Activated CD8-positive, alpha-beta T cell treated with anti-CD3 and anti-CD28 coated beads for 36 hours (primary cell): ENCODE measurements at places on chromosomes 7 and 10. TPM values are rescaled to one million over a fixed set of nuclear protein-coding genes. Genes with fewer than 3 reads are reported as not detected.

DNA sequence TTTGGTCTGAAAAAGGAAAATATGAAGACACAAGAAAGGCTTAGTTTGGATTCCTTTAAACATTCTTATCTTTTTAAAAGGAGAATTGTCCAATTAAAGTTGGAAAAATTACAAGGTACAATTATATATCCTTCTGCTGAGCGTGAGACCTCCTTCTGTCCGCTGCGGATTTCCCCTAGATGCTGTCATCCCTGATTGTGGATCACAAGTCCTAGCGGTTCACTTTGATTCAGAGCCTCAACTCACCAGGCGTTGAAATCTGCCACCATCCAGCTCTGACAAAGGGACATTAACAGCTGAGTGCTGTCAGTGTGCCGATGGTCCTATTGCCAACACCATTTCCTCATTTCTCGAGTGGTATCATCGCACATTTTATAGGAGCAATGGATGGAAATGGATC is 73.1 kb upstream of the PTER start:
- no peaks in the 10 kb centered on the region for H3K36me3 ChIP-seq
- no peak overlapping the region for H3K27ac ChIP-seq
- peaks cover 18% of the 10 kb centered on the region for H3K27me3 ChIP-seq
- H3K4me1 ChIP-seq, result no peaks in the 10 kb centered on the region
- no peak for DNase-seq

OR6B1 gene
- total RNA-seq, result not detected

DNA sequence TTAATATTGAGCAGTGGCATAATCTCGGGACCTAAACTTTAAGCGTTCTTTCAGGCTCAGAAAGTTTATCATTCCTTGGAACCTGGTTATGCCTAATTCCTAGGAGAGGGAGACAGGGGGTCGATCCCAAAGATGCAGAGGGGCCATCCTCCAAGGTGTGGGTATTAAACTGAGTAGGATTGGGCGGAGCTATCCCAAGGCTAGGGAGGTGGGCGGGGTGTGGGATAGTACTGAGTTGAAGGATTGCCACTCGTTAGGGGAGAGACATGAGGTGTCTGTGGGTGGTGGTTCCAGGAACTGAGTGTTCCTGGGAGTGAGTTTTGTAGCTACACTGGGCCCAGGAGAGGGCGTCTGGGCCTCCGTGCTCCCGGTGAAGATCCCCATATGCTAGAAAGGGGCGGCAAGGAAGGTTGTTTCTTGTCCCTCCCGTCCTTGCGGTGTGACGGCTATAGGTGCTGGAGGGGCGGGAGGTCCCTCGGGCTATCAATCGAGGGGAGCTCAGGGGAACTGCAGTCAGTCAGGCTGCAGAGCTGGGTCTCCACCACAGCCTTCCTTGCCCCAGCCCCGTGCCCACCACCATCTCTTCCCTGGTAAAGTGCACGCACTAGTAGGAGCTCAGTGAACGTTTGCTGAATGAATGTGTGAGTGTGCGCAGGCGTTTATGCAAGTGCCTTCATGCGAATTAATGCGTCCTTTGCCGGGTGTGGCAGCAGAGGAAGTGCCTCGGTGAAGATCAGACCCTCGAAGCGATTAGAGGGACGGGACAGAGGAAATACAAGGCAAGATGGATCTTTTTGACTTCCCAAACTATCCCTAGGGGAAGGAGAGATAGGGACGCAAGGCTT is 3.0 kb upstream of the HMX2 start:
- peaks cover 80% of the 10 kb centered on the region for H3K27me3 ChIP-seq
- no peaks in the 10 kb centered on the region for H3K36me3 ChIP-seq
- DNase-seq, result peak; percentile 45

CUL2 gene
- 37.4 TPM for total RNA-seq

C7orf33 gene
- total RNA-seq, result not detected
